T-cell (primary cell): ENCODE measurements at places on chromosomes 5 and 9.

DNA sequence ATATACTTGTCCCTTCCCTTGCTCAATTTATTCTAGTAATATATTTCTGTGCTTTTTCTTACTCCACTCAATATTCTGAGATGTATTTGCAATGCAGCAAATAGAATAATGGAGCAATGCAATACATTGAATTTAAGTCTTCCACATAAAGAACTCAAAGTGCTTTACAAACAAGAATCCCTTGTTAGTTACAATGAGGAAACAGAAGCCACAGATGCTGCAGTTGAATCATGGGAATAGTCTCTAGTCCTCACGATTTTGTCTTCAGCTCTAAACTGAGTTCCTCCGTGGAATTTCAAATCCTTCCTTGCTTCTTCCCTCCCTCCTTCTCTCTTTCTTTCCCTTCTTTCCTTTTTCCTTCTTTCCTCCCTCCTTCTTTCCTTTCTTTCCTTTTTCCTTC, 12.5 kb upstream of the TAS2R1 start:
- H3K27ac ChIP-seq: no peak overlapping the region
- no peaks in the 10 kb centered on the region for H3K4me1 ChIP-seq
- H3K27me3 ChIP-seq: no peaks in the 10 kb centered on the region
- no peaks in the 10 kb centered on the region for H3K36me3 ChIP-seq
- no peak overlapping the region for H3K4me3 ChIP-seq

DNA sequence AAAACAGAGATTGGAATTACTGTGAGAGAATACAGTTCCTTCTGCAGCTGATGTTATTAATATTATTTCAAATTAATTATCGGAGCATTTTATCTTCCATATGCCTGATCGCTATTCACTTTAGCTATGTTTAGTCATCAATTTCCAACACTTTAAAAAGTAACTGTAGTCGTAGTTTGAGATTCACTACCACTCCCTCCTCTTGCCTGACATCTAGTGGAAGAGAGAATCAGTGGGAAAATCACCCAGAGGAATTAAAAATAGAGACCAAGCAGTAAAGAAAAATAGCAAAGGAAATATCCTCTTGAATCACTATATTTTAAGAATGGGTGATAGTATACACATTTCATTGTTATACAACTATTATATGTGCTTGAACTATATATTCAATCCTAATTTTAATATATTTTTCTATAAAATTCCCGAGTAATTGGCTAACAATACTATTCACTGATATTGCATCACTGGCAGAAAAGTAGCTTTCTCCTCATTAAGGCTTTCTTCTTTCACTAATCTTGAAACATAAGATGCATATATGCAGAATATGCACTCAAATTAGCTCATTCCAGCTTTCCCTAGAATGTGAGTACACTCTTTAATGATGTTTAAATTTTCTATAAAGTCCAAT, 708.7 kb downstream of the CDH9 start:
- H3K27ac ChIP-seq: no peak overlapping the region
- H3K27me3 ChIP-seq: no peaks in the 10 kb centered on the region
- H3K4me3 ChIP-seq: no peak overlapping the region
- H3K36me3 ChIP-seq: no peaks in the 10 kb centered on the region
- DNase-seq: no peak
- no peaks in the 10 kb centered on the region for H3K4me1 ChIP-seq

DNA sequence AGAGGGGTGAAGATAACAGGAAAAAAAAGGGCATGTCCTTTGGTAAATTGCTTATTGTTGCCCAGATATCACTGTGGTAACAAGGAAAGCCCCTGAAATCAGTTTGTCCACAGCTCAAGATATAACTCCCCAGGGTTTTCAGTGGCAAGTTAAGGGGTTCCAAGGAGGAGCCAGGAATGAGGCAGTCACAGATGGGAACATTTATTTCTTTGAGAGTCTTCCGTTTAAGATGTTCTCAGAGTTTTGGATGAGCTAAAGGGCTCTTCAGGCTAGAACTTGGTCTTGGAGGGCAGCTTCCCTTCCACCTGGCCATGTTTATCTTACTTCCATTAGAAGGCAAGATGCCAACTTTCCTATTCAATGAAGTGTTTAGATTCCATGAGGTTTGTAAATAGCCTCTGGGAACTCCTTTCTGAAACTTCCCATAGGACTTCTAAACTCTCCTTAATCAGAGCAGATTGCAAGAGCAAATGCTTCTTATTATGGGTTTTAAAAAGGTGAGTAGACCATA, 277.6 kb upstream of the TNC start:
- H3K27me3 ChIP-seq: no peaks in the 10 kb centered on the region
- no peaks in the 10 kb centered on the region for H3K4me1 ChIP-seq
- DNase-seq: no peak
- no peak overlapping the region for H3K27ac ChIP-seq

DNA sequence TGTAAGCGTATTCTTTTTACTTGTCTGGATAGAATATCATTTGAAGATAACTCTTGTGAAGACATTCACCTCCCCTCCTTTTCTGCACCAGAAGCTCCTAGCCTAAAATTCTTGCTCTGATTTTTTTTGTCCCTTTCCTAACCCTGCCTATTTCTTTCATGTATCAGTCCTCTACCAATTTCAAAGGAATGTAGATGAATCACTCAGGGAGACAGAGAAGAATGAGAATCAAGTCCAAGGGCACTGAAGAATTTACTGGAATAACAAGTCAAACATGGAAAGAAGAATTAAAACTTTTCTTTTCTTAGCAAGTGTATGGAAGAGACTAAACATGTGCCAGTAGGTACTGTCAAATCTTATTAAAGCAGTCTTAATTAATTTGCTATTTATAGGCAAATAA, 618.7 kb downstream of the DNAH5 start:
- no peaks in the 10 kb centered on the region for H3K4me1 ChIP-seq
- H3K36me3 ChIP-seq: no peaks in the 10 kb centered on the region
- no peaks in the 10 kb centered on the region for H3K27me3 ChIP-seq
- H3K27ac ChIP-seq: no peak overlapping the region
- no peak for DNase-seq
- H3K4me3 ChIP-seq: no peak overlapping the region

DNA sequence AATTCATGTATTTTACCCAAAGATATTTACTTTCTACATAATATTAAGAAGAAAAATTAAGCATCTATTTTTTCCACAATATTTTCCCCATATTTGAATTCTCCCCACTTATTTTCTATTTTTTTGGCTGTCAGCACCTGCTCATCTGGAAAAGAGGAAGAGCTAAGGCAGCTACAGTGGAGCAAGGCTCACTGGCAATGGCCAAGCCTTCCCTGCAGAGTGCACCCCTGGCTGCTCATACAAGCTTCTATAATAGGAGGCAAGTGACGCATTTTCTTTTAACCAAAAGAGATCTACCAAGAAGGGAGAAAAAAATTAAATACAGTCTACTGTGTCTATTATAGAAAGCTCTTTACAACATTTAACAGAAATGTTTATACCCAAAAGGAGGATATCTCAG, 72.5 kb downstream of the AUH start:
- H3K27ac ChIP-seq: no peak overlapping the region
- no peak for DNase-seq
- peaks cover 5% of the 10 kb centered on the region for H3K36me3 ChIP-seq
- H3K4me3 ChIP-seq: no peak overlapping the region
- H3K27me3 ChIP-seq: no peaks in the 10 kb centered on the region

DNA sequence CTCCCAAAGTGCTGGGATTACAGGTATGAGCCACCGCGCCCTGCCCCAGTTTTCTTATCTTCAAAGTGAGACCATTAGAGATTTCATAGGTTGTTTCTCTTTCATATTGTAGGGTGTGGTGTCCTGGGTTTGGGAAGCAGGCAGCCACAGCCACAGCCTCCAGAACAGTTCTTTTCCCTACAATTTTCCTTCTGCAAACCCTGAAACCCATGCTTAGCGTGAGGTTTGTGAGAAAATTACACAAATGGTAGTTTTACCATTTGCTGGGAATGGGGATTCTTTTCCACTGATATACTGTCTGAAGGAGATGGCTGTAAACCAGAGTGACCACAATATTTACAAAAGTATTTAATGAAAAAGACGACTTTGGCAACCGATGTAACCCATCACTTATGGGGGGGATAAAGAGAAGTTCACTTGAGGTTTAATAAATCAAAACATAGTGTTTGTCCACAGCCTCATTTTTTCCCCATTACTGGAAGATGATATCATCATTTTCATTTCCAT, 26.7 kb upstream of the ECM2 start:
- H3K27ac ChIP-seq: no peak overlapping the region
- DNase-seq: no peak
- no peaks in the 10 kb centered on the region for H3K4me1 ChIP-seq
- no peaks in the 10 kb centered on the region for H3K27me3 ChIP-seq

DNA sequence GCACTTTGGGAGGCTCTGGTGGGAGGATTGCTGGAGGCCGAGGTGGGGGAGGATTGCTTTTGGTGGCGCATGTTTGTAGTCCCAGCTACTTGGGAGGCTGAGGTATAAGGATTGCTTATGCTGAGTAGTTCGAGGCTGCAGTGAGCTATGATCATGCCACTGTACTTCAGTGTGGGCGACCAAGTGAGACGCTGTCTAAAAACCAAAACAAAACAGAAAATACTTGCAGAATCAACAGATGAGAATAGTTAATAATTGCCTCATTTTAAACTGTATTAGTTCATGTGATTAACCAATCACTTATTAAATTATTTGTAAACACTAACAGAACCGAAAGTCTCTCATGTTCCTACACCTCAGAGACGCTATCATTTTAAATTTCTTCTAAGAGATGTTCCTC, 118.1 kb downstream of the CCDC171 start:
- no peaks in the 10 kb centered on the region for H3K27me3 ChIP-seq
- H3K4me1 ChIP-seq: no peaks in the 10 kb centered on the region

GRCh38 chr9:18795947-18796671, 236.9 kb downstream of the SAXO1 start:
- no peaks in the 10 kb centered on the region for H3K36me3 ChIP-seq
- no peak overlapping the region for H3K4me3 ChIP-seq
- no peaks in the 10 kb centered on the region for H3K4me1 ChIP-seq
- H3K27ac ChIP-seq: no peak overlapping the region
- no peaks in the 10 kb centered on the region for H3K27me3 ChIP-seq

DNA sequence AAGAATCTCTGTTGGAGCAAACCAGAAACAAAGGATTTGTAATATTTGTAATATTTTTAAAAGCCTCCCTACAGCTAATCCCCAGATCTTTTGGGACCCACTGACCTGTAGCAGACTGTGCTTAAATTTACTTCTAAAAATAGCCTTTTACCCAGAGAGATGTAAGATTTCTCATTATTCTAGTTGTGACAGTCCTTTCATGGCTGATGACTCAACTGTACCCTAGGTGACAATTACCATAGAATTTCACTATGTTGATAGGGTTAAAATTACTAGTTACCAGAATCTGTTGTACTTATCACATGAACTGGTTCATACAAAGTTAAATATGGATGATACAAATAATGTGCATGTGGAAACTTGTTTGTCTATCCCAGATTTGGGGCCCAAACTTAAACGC, 543.9 kb upstream of the SEMA6A start:
- H3K36me3 ChIP-seq: no peaks in the 10 kb centered on the region
- H3K27me3 ChIP-seq: no peaks in the 10 kb centered on the region
- DNase-seq: no peak
- H3K4me3 ChIP-seq: no peak overlapping the region
- H3K4me1 ChIP-seq: no peaks in the 10 kb centered on the region

- H3K27ac ChIP-seq: no peak overlapping the region
- no peak for DNase-seq
- H3K27me3 ChIP-seq: peaks cover 38% of the 10 kb centered on the region
- no peaks in the 10 kb centered on the region for H3K36me3 ChIP-seq
Measured at GRCh38 chr5:135435467-135436330, 11.4 kb downstream of the DCANP1 start.
